ENCODE measurements at places on chromosomes 16 and 17.

DNA sequence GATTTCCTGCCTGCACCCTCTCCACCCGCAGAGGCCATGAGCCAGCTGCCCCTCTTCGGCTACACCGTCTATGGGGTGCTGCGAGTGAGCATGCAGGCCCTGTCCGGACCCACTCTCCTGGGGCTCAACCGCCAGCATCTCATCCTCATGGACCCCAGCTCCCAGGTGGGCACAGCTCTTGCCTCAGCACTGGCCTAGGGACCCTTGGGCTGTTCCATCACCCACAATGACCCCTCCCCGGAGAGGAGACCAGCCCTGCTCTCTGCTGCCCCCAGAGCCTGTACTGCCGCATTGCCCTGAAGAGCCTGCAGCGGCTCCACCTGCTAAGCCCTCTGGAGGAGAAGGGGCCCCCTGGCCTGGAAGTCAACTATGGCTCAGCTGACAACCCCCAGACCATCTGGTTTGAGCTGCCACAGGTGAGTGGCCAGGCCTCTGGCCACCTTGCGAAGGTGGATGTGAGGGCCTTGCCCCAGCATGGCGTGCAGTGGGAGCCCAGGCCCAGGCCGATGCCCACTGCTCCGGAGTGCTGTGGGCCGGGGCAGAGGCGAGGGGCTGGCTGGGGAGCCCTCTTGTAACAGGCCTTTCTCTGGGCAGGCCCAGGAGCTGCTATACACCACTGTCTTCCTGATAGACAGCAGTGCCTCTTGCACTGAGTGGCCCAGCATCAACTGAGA, 7.3 kb upstream of the SMIM5 start:
- no peak for DNase-seq

DNA sequence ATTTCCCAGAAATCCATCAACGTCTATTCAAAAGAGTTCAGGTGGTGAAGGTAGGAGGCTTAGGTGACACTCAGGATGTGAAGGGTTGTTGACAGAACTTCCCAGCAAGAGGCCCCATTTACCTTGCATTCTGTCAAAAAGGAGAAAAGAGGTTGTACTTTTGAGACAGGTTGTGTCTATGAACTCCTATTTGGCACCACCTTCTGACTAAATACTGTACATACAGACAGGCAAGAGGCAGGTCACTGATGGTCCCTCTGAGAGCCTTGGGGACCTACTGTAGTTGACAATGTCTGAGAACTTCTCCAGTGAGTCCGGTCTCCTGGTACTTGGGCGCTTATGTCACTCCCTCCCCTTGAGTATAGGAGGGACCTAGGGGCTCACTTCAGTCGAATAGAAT, 479.3 kb upstream of the ZFHX3 start:
- DNase-seq = no peak

DNA sequence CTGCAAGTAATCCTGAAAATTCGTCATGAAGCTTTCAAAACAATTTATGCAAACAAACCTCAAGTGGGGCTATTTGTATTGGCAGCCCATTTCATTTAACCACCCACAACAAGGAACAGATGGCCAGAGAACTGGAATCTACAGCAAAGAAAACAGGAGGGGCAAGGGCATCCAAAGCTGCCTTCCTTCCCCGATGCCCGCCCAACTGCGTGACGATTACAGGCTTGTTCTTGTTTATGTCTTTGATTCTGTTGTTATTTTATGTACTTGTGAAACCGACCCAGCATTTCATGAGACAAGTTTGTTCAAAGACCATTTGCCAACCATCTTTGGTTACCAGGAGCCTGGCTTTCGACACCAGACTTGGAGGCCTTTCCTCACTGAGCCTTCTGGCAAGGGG, 59.1 kb upstream of the IRX6 start:
- no peak for DNase-seq

GRCh38 chr16:84054916-84055315, 12.3 kb upstream of the SLC38A8 start:
- no peak for DNase-seq

GRCh38 chr17:51046046-51046445, 74.6 kb downstream of the SPAG9 start:
- DNase-seq = no peak

- no peak for DNase-seq
These were observed 67.3 kb downstream of the CNGB1 start for GRCh38 chr16:57903656-57904055.

DNA sequence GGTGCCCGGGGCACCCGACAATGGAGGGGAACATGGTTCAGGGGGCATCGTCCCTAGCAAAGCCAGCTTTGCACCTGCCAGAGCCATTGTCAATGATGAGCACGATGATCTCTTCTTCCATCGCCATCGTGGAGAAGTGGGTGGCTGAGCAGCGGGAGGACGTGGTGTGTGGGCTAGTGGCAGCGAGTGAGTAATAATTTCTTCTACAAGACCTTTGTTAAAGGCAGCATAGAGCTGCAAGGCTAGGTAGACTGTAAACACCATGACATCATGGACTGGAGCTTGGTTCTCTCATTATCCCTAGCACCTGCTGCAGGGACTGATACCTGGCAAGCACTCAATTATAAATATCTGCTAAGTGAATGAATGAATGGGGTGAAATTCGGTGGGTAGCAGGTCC, 6.7 kb upstream of the HEATR3 start:
- DNase-seq = no peak

- no peak for DNase-seq
These were observed 343.8 kb downstream of the TOX3 start for GRCh38 chr16:52203096-52203495.

DNA sequence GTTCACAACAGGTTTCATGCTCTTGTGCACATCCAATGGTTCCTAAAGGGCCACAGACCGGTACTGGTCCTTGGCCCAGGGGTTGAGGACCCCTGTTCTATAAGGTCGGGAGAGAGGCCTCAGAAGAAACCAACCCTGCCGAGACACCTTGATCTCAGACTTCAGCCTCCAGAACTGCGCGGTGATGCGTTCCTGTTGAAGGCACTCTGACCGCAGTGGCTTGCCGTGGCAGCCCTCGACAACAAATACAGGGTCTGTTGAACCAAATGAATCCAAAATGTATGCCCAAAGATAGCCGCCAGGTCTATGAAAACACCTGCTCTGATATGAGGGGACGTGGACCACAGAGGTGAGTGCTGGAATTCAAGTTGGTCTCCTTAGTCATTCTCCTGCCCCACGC, 389.8 kb downstream of the SEC14L1 start:
- no peak for DNase-seq

- DNase-seq = no peak
These were observed 7.9 kb upstream of the SOST start for GRCh38 chr17:43766413-43767052.

GRCh38 chr17:52383493-52384100, 225.1 kb upstream of the CA10 start:
- DNase-seq = no peak

GRCh38 chr16:508884-509736, 18.4 kb upstream of the CAPN15 start:
- no peak for DNase-seq

- no peak for DNase-seq
These were observed 68.6 kb downstream of the SDK2 start for GRCh38 chr17:73575470-73576221.

DNA sequence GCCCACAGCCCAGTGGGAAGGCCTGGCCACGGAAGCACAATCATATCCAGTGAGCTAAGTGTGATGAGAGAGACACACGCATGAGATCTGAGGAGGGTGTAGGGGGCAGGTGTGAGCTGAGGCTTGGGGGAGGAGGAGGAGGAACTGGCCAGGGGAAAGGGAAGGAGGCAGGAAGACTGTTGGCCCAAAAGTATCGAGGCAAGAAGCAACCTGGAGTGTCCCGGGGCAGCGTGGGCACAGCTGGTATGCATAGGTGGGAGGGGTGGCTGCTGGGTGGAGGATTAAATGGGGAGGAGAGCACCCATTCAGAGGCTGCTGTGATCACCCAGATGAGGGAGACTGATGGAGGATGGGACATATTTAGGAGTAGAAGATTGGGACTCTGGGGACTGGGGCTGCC, 41.4 kb downstream of the ARHGAP27 start:
- DNase-seq = no peak

DNA sequence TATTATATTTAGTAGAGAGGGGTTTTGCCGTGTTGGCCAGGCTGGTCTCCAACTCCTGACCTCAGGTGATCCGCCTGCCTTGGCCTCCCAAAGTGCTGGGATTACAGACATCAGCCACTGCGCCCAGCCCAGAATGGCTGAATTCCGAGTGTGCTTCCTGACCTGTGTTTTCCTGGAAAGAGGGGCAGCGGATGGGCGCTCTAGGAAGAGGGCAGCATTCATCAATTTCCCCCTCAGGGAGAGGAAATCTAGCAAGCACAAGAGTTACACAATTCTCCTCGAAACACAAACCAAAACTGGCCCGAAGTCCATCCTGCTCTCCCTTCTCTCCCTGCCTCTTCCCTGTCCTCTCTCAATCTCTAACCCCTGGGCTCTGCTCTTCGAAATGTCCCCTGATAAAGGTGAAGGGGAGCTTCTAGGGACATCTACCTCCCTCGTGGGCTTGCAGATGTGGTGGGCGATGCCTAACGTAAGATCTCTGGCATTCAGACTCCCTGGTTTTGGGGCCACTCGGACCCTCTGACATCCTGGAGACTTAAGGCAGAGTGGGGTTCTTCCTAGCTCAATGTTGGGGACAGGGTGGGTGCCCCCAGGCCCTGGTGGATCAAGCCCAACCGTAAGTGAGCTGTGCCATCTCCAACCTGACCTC, 1.0 kb downstream of the IL27 start:
- DNase-seq = no peak

DNA sequence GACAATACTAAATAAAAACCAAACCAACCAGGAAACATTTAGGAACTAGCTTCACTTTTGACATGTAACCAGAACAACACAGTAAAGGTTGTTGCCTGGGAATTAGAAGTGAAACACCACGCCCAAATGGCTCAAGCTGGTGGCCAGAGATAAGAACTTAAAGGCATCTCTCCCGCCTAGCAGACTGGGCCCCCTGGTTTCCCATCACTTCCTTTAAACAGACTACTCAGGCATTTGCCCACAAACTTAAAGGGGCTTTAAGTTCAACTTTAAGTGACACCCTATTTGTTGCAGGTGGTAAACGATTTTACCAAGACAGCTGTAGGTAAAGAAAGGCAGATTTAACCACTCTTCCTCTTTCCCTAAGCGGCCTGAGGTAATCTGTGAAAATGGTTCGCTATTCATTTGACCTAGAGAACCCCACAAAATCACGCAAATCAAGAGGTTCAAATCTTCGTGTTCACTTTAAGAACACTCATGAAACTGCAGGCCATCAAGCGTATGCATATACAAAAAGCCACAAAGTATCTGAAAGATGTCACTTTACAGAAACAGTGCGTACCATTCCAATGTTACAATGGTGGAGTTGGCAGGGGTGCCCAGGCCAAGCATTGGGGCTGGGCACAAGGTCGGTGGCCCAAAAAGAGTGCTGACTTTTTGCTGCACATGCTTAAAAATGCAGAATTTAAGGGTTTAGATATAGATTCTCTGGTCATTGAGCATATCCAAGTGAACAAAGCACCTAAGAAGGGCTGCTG, 40.8 kb upstream of the BPTF start:
- no peak for DNase-seq
